ENCODE measurements at places on chromosomes 11 and 22.
A peak's percentile ranks its signal among the peaks of the same experiment; 100 is the strongest.

DNA sequence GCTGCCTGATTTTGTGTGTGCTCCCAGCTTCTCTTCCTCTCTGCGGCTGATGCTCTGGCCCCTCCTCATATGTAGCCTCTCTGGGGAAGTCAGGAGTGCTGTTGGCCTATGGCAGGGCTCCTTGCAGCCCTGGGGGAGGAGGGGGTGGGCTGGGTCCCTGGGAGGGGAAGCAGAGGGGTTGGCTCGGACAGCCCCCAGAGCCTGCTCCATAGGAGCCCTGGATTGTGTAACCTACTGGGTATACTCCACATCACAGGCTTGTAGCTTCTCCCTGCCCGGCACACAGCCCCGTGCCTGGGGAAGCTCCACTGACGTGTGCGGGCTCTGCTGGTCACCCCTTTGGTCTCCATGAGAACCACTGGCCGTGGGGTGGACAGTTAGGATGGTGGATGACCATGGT, 113.8 kb downstream of the ST3GAL4 start:
- H3K36me3 ChIP-seq, result no peaks in the 10 kb centered on the region
- H3K4me3 ChIP-seq, result no peak overlapping the region
- no peak overlapping the region for H3K27ac ChIP-seq
- H3K27me3 ChIP-seq, result no peaks in the 10 kb centered on the region
- DNase-seq, result no peak
- peaks cover 8% of the 10 kb centered on the region for H3K4me1 ChIP-seq

DNA sequence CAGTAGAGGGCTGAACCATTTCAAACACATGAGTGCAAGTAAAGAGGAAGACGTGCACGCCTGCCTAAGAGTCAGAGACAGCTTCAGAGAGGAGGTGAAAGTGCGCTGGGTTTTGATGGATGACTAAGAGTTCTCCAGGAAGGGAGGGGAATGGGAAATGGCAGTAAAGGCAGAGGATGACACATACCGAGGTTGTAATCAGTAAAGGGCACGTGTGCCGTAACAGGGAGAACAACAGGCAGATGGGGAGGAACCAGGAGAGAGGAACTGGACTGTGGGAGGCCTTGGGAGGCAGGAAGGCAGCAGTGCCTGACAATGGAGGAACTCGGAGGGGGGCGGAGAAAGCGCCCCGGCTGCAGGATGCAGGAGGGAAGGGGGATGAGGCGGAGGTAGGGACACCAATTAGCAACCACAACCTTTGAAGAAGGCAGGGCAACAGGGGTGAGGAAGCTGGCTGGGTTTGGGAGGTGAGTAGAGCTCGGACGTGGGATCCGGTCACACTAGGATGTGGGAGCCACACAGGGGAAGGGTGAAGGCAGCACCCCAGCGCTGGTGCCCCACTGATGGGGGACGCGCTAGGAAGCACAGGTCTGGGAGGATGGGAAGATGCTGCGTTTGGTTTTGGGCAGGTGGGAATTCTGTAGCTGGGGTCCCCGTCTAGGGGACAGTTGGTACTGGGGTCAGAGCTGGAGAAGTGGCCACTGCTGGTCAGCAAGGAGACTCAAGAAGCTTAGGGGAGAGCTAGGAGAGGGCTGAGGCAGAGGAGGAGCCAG, 67.4 kb downstream of the SCUBE1 start:
- DNase-seq, result no peak
- H3K27me3 ChIP-seq, result no peaks in the 10 kb centered on the region
- no peak overlapping the region for H3K4me3 ChIP-seq
- no peaks in the 10 kb centered on the region for H3K36me3 ChIP-seq
- no peaks in the 10 kb centered on the region for H3K4me1 ChIP-seq

- peaks cover 12% of the 10 kb centered on the region for H3K27me3 ChIP-seq
- peaks cover 30% of the 10 kb centered on the region for H3K4me1 ChIP-seq
- peak overlapping the region; percentile 56 for H3K27ac ChIP-seq
- no peaks in the 10 kb centered on the region for H3K36me3 ChIP-seq
These were observed 133.6 kb upstream of the C11orf58 start for GRCh38 chr11:16604794-16605388.

DNA sequence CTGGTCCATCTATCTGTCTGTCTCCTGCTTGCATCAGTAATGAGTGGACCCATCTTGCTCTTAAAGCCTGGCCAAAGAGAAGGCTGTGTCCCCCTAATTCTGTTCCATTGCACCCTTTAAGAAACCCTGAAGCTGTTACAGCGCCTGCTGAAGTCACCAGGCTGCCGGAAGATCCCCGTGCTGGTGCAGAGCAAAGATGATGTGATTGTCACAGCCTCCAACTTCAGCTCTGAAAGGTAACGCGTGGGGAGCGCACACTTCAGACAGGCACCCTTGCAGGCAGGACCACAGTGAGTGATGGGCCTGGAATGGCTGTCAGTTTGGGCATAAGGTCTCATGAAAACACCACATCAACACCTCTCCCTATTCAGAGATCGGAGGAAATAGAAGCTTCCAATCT, 18.4 kb downstream of the GTPBP1 start:
- no peak overlapping the region for H3K4me3 ChIP-seq
- no peak overlapping the region for H3K27ac ChIP-seq
- H3K4me1 ChIP-seq, result peaks cover 10% of the 10 kb centered on the region
- H3K27me3 ChIP-seq, result no peaks in the 10 kb centered on the region
- peaks cover 63% of the 10 kb centered on the region for H3K36me3 ChIP-seq
- DNase-seq, result no peak

- no peaks in the 10 kb centered on the region for H3K4me1 ChIP-seq
- no peak overlapping the region for H3K4me3 ChIP-seq
- no peak overlapping the region for H3K27ac ChIP-seq
These were observed 118.1 kb upstream of the CLPB start for GRCh38 chr11:72552399-72552910.

GRCh38 chr11:34150494-34151151, 45.2 kb downstream of the NAT10 start:
- H3K27ac ChIP-seq, result no peak overlapping the region
- DNase-seq, result no peak
- no peaks in the 10 kb centered on the region for H3K27me3 ChIP-seq
- peaks cover 8% of the 10 kb centered on the region for H3K4me1 ChIP-seq
- no peak overlapping the region for H3K4me3 ChIP-seq

DNA sequence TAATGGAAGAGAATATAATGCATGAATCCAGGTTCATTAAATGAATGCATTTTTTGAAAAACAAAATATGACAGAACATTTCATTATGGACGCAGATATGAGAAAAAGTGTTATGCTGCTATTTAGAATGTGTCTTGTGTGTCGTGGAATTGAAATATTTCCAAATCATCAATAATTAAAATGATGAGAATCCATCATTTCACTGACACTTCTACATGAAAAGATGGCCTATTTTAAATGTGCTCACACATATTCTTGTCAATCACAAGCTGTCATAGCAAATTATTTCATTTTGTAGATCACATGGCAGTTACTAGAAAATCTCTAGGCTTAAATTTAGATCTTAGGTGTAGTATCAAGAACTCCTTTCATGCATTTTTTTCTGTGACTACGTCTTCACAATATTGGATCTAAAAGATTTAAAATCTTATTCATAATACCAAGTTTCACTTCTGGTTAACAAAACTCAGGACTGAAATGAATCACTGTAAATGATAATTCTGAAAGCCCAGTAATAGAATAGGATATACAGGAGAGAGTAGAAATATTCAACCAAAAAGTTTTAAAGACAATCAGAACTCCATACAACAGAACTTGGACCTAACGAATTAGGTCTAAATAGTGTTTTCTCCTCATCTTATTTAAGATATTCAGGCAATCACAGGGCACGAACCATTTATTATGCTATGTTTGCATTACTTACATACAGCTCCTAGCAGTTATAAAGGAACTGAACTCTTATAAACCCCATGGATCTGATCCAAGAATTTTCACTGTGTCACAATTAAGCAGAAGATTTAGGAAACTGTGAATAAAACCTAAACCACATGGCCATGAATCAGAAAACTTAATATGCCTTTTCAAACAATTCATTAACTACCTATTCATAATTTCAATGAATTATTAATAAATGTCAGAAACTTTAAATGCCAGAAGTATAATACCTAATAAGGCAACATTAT, 67.7 kb downstream of the DCDC1 start:
- DNase-seq, result no peak
- no peaks in the 10 kb centered on the region for H3K4me1 ChIP-seq
- no peaks in the 10 kb centered on the region for H3K36me3 ChIP-seq
- H3K27ac ChIP-seq, result no peak overlapping the region
- H3K4me3 ChIP-seq, result no peak overlapping the region

- no peak for DNase-seq
- H3K27ac ChIP-seq, result no peak overlapping the region
- H3K4me3 ChIP-seq, result no peak overlapping the region
- no peaks in the 10 kb centered on the region for H3K27me3 ChIP-seq
These were observed 73.4 kb downstream of the LINC01488 start for GRCh38 chr11:69554849-69555248.

DNA sequence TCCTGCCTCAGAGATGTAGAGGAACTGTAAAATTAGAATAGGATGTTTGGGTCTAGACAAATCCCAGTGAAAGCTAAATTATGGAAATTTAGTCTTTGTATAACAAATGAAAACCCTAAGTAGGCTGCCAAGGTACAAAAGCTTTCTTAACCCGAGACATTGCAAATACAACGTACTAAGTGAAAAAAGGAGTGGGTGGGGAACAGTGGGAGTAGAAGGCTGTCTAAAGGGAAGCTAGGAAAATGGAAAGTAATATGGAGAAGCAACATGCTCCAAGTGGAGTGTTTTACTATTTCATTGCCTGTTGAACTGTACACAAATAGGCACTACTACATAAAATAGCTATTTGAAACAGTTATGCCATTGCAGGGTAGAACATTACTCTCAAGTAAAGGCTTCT, 6.8 kb upstream of the LIN7C start:
- no peak overlapping the region for H3K27ac ChIP-seq
- H3K4me3 ChIP-seq, result no peak overlapping the region
- H3K4me1 ChIP-seq, result peaks cover 20% of the 10 kb centered on the region
- no peaks in the 10 kb centered on the region for H3K36me3 ChIP-seq

DNA sequence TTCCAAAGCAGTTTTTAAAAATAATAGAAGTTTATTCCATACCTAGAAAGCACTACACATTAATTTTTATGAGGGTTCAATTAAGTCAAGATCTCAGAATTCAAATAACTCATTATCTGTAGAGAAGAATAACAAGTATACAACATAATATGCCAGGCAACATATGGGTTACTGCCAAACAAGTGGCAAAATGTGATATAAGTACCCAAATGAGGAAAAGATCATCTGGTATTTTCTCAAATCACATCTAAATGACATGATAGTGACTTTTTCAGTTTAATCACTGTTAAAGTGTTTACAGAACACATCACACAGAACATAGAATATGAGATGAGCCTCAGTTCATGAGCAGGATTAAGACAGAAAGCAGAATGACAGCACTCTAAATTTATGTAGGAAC, 123.3 kb downstream of the FCHSD2 start:
- no peak for DNase-seq
- no peaks in the 10 kb centered on the region for H3K27me3 ChIP-seq
- no peak overlapping the region for H3K27ac ChIP-seq
- H3K36me3 ChIP-seq, result no peaks in the 10 kb centered on the region

DNA sequence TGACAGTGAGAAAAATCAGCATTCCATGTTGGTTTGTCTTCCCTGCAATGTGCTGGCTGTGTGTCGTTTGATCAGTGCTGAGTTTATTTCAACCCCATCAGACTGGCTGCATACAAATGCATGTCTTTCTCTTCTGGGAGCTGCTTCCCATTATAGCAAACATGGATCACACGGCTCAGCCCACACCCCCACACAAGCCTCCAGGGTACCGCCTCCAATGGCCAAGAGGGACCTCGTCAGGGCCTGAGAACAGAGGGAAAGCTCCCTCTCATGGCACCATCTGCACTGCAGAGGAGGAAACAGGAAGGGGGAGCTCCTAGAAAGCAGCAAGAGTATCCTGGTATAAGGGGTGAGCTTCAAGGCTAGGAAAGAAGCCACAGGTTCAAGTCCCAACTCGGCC, 214.2 kb downstream of the LARGE1 start:
- no peaks in the 10 kb centered on the region for H3K4me1 ChIP-seq
- DNase-seq, result no peak
- no peak overlapping the region for H3K4me3 ChIP-seq
- no peaks in the 10 kb centered on the region for H3K27me3 ChIP-seq

GRCh38 chr11:1937616-1938342, 9.4 kb upstream of the MRPL23 start:
- peaks cover 5% of the 10 kb centered on the region for H3K4me1 ChIP-seq
- H3K4me3 ChIP-seq, result no peak overlapping the region
- no peaks in the 10 kb centered on the region for H3K36me3 ChIP-seq
- no peaks in the 10 kb centered on the region for H3K27me3 ChIP-seq

- H3K27me3 ChIP-seq, result no peaks in the 10 kb centered on the region
- H3K36me3 ChIP-seq, result no peaks in the 10 kb centered on the region
- H3K4me1 ChIP-seq, result peaks cover 9% of the 10 kb centered on the region
- no peak overlapping the region for H3K4me3 ChIP-seq
- H3K27ac ChIP-seq, result no peak overlapping the region
These were observed 44.7 kb upstream of the CXCR5 start for GRCh38 chr11:118838905-118839553.

DNA sequence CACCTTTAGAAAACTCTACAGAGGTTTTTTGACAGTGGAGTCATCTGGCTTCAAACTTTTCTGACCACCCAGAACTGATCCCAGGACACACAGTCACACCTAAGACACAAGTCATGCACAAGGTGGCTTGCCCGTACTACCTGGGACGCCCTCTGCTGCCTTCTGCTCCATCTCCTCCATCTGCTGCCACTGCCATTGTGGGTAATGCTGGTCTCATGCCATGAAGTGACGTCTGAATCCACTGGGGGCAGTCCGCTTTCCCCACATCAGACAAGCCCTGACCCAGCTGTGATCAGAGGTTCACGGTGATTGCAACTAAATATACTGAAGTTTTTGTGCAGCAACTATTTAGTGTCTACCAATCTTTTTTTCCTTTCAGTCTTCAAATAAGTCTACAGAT, 5.4 kb upstream of the NDUFS8 start:
- no peak for DNase-seq
- H3K36me3 ChIP-seq, result no peaks in the 10 kb centered on the region
- H3K4me1 ChIP-seq, result peaks cover 4% of the 10 kb centered on the region
- no peak overlapping the region for H3K27ac ChIP-seq
- no peak overlapping the region for H3K4me3 ChIP-seq

- H3K4me1 ChIP-seq, result peaks cover 30% of the 10 kb centered on the region
- no peaks in the 10 kb centered on the region for H3K27me3 ChIP-seq
- no peak overlapping the region for H3K4me3 ChIP-seq
- H3K27ac ChIP-seq, result no peak overlapping the region
These were observed 29.9 kb downstream of the RPL3 start for GRCh38 chr22:39289533-39289932.

- H3K27me3 ChIP-seq, result no peaks in the 10 kb centered on the region
- no peaks in the 10 kb centered on the region for H3K4me1 ChIP-seq
- no peak overlapping the region for H3K4me3 ChIP-seq
- H3K36me3 ChIP-seq, result no peaks in the 10 kb centered on the region
- no peak for DNase-seq
These were observed 200.8 kb upstream of the ZC3H12C start for GRCh38 chr11:109892321-109892794.

DNA sequence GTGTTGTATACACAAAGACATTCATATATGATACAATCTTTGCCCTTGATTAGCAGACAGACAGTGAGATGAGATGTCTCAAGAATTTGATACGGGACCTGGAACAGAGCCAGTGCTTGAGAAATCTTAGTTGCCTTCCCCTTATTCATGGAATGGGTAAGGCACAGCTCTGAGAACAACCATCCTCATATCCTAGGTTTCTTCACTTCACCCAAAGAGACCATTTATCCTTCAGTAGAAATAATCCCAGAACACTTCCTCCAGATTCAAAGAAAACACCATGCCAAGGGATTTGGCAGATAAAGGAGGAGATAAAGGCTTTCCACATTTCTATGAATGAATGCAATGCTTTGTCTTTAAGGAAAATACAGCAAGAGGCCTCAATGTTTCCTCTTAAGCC, 8.8 kb upstream of the IZUMO1R start:
- H3K4me3 ChIP-seq, result no peak overlapping the region
- no peaks in the 10 kb centered on the region for H3K27me3 ChIP-seq
- no peaks in the 10 kb centered on the region for H3K36me3 ChIP-seq
- DNase-seq, result no peak

All from thoracic aorta (tissue), 2 donors.